Heart right ventricle (tissue), 16 donors: ENCODE measurements at places on chromosomes 11 and 22.
A peak's percentile ranks its signal among the peaks of the same experiment; 100 is the strongest.

DNA sequence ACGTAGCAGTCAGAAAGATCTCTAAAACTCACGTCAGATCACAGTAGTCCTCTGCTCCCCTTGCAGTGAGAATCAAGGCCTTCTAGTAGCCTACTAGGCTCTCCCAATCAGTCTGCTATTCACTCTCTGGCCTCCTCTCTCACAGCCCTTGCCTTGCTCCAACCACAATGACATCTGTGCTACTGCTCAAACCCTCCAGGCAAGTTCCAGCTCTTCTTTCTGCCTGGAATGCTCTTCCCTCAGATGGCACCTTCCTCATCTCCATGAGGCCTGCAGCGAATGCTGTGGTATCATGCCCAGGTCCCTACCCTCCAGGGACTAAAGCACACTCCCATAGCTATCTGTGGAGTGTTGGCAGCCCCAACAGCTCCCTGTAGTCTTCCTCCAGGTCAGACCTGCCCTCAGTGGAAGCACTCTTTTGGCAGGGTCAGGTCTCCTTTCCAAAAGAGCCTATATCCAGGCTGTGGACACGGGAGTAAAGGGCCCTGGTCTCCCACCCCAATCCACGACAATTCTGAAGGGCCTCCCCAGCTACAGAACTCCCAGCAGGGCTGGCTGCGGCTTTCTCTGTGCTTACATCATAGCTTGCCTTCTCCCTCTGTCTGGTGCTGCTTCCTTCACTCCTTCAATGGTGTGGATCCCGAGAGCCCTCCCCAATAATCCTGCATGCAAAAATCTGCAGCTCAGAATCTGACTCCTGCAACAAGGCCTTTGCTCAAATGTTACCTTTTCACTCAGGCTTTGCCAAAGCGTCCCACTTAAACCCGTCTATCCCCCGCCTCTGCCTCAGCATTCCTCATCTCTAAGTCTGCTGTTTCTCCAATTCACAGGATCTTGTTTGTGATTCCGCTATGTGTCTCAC is 8.9 kb downstream of the HIRA start:
- no peaks in the 10 kb centered on the region for H3K36me3 ChIP-seq
- H3K27me3 ChIP-seq, result no peaks in the 10 kb centered on the region
- H3K4me1 ChIP-seq, result peaks cover 35% of the 10 kb centered on the region
- no peak overlapping the region for H3K4me3 ChIP-seq

GRCh38 chr11:73412308-73412707 is 36.1 kb downstream of the RELT start:
- H3K27ac ChIP-seq, result no peak overlapping the region
- H3K27me3 ChIP-seq, result no peaks in the 10 kb centered on the region
- DNase-seq, result no peak
- H3K4me1 ChIP-seq, result peaks cover 32% of the 10 kb centered on the region

DNA sequence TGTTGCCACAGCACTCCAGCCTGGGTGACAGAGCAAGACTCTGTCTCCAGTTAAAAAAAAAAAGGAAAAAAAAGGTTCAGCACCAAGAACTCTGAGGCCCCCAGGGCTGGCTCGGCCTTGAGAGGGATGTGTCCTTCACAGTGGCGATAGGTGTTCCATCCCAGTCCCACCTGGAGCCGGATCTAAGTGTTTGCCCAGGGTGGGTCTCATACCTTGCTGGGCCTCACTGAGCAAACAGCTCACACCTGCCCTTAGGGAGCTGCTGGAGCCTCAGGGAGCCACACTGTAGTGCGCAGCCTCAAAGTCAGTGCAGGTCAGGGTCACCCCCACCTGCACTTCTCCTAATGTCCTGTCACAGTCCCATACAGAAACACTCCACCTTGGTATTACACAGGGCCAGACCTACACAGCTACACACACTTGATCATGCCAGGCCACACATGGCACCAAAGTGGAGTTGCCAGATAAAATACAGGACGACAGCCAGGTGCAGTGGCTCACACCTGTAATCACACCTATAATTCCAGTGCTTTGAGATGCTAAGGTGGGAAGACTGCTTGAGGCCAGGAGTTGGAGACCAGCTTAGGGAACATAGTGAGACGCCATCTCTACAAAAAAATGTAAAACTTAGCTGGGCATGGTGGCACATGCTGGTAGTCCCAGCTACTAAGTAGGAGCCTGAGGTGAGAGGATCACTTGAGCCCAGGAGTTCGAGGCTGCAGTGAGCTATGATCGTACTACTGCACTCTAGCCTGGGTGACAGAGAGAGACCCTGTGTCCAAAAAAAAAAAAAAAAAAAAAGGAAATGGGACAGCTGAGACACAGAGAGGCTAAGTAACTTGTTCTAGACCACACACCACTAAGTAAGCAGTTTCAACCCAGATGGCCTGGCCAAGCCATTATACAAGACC is 7.3 kb downstream of the STARD10 start:
- no peaks in the 10 kb centered on the region for H3K27me3 ChIP-seq
- H3K4me3 ChIP-seq, result no peak overlapping the region
- peaks cover 4% of the 10 kb centered on the region for H3K4me1 ChIP-seq
- DNase-seq, result no peak
- no peak overlapping the region for H3K27ac ChIP-seq

DNA sequence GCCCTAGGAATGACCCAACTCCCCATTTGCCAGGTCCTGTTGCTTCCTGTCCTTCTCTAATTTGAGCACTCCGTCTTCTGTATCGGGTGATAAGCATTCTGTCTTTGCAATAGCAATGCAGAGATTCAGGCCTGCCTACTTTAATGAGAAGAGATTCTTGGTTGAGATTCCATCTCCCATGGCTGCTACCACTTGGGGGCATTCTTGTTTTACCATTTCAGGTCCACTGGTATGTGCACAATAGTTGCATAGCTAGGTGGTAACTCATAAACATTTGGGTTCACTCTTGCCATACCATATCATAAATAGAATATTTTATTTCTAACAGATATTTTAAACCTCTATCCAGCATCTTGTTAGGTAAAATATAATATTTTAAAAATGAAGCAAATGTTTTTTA is 34.4 kb upstream of the CALCB start:
- H3K4me1 ChIP-seq, result no peaks in the 10 kb centered on the region
- no peak for DNase-seq
- H3K4me3 ChIP-seq, result no peak overlapping the region
- H3K27me3 ChIP-seq, result peaks cover 15% of the 10 kb centered on the region

GRCh38 chr22:39471381-39472141 is 14.7 kb downstream of the MGAT3 start:
- peaks cover 29% of the 10 kb centered on the region for H3K4me1 ChIP-seq
- H3K4me3 ChIP-seq, result no peak overlapping the region
- DNase-seq, result peak; percentile 63

DNA sequence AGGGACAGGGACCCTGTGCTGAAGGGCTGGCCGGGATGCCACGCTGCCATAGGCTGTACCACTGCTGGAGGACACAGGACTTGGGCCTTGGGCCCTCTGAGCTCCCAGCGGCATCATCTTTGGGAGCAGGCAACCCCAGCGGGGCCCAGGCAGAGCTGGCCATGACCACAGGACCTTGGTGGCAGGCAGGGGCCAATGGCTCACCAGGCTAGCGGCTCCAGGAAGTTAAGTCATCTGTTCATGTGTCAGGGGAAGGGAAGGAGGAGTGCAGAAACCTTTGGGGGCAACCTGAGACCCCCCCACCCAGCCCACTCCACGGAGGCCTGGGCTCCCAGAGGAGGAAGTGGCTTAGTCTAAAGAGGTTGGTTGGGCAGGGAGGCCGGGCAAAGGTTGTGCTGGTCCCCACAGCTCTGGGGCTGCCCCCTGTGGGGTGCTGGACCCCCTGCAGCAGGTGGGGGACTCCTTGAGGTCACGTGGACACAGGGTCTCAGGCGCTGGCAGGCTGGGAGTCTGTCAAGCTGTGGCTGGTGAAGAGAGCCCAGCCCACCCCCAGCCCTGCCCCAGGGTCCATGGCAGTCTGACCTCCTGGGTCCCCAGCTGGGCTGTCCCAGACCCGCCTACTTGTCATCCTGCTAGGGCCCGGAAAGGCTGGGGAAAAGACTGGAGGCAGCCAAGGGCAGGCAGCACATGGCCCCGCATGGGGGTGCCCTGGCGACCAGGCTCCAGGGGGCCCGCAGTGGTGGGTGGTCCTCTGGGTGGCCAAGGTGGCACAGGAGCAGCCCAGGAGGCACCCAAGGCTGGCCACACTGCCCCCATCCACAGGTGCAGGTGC is 184.3 kb downstream of the IGLL1 start:
- H3K36me3 ChIP-seq, result no peaks in the 10 kb centered on the region
- H3K27me3 ChIP-seq, result no peaks in the 10 kb centered on the region
- H3K27ac ChIP-seq, result no peak overlapping the region
- DNase-seq, result no peak

DNA sequence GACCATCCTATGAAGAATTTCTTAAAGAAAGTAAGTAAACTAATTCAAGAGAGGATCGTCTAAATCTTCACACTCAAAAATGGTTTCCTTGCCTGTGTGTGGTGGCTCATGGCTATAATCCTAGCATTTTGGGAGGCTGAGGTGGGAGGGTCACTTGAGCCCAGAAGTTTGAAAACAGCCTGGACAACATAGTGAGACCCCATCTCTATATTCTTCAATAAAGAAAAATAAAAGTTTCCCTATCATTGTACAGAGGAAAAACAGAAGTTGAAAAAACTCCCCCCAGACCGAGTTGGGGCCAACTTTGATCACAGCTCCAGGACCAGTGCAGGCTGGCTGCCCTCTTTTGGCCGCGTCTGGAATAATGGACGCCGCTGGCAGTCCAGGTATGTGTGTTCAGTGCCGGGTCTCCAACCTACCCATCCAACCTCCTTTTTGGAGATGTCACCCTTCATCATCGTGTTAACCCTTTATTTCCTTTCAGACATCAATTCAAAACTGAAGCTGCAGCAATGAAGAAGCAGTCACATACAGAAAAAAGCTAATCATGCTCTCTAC is 3.0 kb downstream of the RPS25 start:
- peaks cover 60% of the 10 kb centered on the region for H3K36me3 ChIP-seq
- peaks cover 33% of the 10 kb centered on the region for H3K4me1 ChIP-seq
- DNase-seq, result no peak
- no peak overlapping the region for H3K4me3 ChIP-seq
- no peaks in the 10 kb centered on the region for H3K27me3 ChIP-seq

- peaks cover 45% of the 10 kb centered on the region for H3K36me3 ChIP-seq
- peak overlapping the region; percentile 69 for H3K4me3 ChIP-seq
- no peaks in the 10 kb centered on the region for H3K27me3 ChIP-seq
- H3K27ac ChIP-seq, result peak overlapping the region; percentile 95
- peak; percentile 17 for DNase-seq
- peaks cover 49% of the 10 kb centered on the region for H3K4me1 ChIP-seq
These were observed 1.2 kb upstream of the CASTOR1 start for GRCh38 chr22:30290342-30291057.

DNA sequence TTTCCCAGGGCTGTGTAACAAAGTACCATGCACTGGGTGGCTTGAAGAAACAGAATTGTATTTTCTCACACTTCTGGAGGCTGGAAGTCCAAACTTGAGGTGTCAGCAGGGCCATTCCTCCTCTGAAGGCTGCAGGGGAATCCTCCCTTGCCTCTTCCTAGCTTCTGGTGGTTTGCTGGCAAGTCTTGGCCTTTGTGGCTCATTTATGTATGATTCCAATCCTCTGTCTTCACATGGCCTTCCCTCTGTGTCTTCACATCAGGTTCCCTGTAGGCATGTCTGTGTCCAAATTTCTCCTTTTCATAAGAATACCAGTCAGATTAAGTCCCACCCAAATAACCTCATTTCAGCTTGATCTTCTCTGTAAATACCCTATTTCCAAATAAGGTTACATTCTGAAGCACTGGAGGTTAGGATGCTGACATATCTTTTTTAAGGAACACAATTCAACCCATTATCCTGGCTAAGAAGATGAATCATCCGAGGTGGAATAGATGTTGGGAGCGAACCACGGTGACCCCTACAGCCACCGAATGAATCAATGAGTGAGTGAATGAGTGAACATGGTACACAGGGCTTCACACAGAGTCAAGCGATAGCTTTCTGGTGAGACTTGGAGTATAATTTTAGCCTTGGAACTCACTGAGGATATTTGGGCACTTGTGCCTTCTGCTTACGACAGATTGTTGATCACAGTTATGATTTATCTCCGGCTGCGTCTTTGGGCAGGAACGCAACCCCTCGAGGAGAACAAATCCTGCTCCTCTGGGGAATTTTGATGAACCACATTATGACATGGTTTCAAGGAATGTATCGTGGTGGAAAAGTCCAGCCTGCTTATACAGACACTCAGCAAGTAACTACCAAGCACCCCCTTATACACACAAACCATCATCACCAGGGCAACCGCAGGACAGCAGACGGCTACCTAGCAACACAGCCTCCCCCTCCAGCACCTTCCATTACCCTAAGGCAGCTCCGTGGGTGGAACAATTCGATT is 34.3 kb upstream of the MICAL2 start:
- H3K27me3 ChIP-seq, result no peaks in the 10 kb centered on the region
- H3K27ac ChIP-seq, result peak overlapping the region; percentile 9
- H3K4me1 ChIP-seq, result peaks cover 4% of the 10 kb centered on the region
- no peak overlapping the region for H3K4me3 ChIP-seq
- H3K36me3 ChIP-seq, result no peaks in the 10 kb centered on the region

DNA sequence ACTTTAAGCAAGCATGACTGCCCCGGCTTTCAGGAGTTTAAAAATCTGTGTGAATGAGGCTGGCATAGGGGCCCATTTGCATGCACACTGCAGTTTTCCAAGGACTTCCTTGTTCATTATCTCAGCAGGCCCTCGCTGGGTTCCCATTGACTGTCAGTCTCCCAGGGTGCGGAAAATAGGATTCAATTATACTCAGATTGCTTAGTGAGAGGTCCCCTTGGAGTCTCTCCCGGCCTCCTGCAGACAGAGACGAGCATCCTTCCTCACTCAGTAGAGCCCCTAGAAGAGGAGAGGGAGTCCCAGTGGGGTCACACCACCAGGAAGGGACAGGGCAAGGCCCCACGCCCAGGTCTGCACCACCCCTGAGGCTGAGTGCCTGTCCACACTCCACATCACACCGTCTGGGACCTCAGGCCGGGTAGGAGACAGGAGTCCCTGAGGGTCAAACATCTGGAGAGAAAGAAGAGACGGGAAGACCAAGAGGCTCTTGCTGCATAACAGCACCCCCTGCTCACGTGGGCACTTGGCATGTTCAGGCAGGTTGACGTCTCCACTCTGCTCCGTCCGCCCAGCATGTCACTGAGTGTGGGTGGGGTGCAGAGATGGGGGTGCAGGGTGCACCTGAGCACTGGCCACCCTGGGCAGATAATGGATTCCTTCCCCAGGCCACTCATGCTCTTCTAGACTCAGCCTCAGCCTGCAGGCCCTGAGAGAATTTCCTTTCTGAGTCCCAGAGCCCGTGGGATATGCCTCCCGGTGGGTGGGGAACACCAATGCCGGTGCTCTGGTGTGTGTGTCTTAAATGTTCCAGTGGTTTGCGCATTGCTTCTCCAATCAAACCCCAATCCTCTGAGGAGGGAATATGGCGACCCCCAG is 58.8 kb downstream of the MCM5 start:
- DNase-seq, result no peak
- H3K27ac ChIP-seq, result no peak overlapping the region
- H3K27me3 ChIP-seq, result no peaks in the 10 kb centered on the region

- H3K27me3 ChIP-seq, result no peaks in the 10 kb centered on the region
- H3K4me3 ChIP-seq, result no peak overlapping the region
- H3K27ac ChIP-seq, result no peak overlapping the region
- DNase-seq, result no peak
- H3K36me3 ChIP-seq, result no peaks in the 10 kb centered on the region
These were observed 109.3 kb upstream of the PLET1 start for GRCh38 chr11:112369916-112370315.
